ENCODE measurements at places on chromosomes 6 and 20.

- ATAC-seq = no peak
These were observed 109.5 kb upstream of the CD93 start for GRCh38 chr20:23195636-23196035.

DNA sequence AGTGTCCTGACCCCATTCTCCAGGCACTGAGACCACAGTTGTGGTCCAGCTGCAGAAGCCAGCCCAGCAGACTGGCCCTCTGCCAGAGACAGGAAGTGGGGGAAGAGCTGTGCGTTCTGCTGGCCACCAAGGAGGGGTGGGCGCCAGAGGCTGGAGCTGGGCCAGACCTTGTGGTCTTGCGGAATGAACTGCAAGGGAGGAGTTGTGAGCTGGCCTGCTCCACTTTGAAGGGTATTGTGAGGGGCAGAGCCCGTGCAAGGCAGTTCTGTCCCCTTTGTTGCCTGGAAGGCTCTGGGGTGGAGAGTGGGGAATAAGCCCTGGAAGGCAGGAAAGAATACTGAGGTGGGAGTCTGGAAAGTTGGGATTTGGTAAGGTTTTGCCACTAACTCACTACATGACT is 3.6 kb upstream of the MDFI start:
- no peak for ATAC-seq

GRCh38 chr6:159002432-159003155 is 2.6 kb upstream of the RSPH3 start:
- no peak for ATAC-seq

DNA sequence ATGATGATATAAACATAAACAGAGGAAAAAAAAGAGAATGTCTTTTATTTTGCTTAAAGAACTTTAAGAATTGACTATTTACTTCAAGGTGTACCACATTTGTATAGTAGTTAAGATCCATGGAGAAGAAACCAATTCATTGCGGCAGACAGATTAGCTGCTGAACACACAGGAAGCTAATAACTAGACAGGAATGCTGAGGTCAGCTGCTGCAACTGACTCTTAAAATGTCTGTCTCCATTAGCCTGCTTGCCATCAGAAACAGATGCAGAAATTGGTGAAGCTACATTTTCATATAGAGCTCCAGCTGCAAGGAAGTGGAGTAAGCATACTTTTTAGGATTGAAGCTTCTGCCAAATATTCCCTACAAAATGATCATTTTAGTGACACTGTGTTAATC is 939.5 kb downstream of the EPHA7 start:
- ATAC-seq = no peak

DNA sequence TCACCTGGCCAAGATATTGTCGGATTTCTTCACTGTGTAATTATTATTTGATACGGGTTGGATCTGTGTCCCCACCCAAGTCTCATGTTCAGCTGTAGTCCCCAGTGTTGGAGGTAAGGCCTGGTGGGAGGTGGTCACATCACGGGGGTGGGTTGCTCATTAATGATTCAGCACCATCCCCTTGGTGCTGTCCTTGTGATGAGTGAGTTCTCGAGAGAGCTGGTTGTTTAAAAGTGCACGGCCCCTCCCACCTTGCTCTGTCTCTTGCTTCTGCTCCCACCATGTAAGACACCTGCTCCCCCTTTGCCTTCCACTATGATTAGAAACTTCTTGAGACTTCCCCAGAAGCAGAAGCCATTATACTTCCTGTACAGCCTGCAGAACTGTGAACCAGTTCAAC is 173.9 kb upstream of the PMEPA1 start:
- ATAC-seq = no peak

DNA sequence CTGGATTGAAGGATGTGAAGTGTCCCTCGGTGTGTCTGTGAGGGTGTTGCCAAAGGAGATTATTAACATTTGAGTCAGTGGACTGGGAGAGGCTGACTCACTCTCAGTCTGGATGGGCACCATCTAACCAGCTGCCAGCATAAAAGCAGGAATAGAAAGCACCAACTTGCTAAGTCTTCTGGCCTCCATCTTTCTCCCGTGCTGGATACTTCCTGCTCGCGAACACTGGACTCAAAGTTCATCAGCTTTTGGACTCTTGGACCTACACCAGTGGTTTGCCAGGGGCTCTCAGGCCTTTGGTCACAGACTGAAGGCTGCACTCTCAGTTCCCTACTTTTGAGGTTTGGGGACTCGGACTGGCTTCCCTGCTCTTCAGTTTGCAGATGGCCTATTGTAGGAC is 220.3 kb upstream of the LRFN2 start:
- ATAC-seq = no peak

GRCh38 chr20:61901392-61902220 is 164.1 kb downstream of the TAF4 start:
- ATAC-seq = no peak

DNA sequence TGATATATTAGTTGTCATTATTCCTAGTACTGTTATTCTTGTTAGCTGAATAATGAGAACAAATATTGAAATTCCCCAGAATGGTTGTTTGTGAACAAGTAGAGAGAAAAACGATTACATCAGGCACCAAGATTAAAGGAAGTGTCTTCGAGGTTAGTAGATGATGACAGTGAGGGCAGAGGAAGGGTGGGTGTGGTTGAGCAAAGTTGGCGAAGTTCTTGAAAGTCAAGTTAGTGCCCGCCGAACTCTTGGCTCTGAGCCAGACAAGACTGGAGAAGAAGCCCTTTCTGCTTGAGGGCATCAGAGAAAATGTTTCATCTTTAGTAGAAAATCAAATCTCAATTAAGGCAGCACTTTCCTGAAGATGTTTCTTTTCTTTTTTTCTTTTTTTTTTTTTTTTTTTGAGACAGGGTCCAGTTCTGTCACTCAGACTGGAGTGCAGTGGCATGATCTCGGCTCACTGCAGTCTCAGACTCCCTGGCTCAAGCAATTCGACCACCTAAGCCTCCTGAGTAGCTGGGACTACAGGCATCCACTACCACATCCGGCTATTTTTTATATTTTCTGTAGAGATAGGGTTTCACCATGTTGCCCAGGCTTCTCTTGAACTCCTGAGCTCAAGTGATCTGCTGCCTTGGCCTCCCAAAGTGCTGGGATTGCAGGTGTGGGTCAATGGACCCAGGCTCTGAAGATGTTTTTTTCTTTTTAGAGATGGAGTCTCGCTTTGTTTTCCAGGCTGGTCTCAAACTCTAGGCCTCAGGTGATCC is 77.1 kb downstream of the SGK1 start:
- ATAC-seq = peak; percentile 80

GRCh38 chr20:19981031-19981451 is 36.1 kb upstream of the NAA20 start:
- no peak for ATAC-seq

DNA sequence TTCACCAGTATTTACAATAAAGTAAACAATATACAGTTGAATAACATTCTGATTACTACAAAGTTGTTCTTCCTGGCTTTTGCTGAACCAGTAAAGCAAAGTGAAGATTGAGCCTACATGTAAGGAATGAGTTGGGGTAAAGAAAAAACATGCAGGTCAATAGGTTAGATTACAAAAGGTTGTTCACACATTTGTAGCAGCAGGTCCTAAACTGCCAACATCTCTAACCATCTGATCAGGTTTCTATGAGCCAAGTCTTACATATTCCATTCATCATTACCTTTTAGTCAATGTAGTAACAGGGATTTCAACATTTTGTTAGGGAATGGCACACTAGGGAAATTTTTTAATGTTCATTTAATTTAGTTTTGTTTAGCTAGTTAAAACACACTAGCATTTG is 9.3 kb upstream of the CALHM6 start:
- ATAC-seq = no peak

DNA sequence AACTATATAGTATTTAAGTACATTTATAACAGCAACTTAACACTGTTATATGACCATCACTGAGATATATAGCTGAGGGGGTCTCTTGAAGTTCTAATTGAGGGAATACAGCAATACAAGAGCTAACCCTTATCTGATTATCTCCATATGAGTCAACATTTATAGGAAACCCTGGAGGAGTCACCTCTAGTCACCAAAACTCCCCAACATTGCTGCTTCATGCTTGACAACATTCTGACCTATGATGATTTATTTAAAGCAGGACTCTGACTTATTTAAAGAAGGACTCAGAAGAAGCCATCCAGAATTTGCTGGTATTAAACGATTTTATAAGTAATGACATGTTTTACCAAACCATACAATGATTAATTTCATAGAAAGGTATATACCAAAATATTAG is 182.6 kb upstream of the NOX3 start:
- peak; percentile 68 for ATAC-seq

DNA sequence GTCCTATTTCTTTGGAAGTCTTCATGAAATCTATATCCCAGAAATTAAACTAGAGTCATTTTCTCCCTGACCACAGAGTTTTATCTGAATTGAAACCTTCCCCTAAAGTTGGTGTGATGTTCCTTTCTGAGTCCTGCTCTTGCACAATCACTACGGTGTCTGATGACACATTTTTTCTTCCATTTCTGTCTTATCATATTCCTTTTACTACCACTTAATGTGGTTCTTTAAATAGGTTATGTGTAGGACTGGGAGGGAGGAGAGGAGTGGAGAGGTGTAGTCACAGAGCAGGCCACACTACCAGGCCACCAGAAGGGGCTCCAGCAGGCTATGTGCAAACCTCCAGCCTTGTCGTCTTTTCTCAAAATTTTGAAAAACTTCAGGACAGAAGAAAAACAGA is 39.7 kb upstream of the ATXN1 start:
- ATAC-seq = no peak

DNA sequence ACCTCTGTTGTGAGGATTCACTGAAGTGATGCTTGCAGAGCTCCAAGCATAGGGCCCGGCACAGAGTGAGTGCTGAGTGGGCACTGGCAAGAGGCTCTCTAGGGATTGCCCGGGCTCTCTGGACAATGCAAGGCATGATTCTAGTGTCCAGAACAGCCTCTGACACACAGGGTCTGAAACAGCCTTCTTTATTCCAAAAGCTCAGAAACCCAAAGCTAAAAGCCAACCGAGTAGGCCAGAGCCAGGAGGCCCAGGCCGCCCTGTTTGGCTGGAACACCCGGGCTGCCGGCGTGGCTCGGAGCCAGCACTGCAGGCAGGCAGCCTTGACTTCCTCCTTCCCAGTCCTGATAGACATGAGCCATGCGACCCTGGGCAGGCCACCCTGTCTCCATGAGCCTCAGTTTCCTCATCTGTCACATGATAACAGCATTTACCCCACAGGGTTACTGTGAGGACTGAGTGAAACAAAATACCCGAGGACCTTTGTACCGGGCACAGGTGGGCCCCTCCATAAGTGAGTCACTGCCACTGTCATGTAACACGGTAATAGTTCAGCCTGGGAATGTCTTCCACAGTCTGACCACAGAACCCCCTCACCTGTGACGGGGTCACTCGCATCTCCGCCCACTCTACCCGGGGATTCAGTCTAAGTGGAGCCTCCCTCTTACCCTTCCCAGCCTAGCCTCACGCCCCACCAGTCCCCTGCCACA is 51.5 kb downstream of the PTPRT start:
- no peak for ATAC-seq

DNA sequence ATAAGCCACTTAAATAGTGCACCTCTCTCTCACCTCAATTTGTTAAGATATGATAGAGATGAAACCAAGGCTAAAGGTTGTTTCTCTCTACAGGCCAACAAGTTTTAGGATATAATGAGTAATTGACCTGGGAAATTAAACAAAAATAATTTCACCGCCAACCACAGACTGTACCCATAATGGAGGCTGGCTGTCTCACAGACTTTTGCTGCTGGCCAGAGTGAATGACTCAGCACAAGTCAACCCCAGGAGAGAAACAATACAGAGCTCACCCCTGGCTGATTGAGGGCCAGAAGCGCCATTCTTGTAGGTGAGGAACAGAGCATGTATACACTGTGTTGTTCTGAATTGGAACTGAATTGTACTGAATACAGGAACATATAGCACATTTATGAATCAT is 99.9 kb downstream of the CAP2 start:
- ATAC-seq = no peak

- no peak for ATAC-seq
These were observed 44.6 kb downstream of the STXBP5 start for GRCh38 chr6:147248859-147249258.

- no peak for ATAC-seq
These were observed 199.3 kb downstream of the BACH2 start for GRCh38 chr6:90097356-90097755.

GRCh38 chr6:123062670-123063069 is 66.6 kb downstream of the CLVS2 start:
- no peak for ATAC-seq

DNA sequence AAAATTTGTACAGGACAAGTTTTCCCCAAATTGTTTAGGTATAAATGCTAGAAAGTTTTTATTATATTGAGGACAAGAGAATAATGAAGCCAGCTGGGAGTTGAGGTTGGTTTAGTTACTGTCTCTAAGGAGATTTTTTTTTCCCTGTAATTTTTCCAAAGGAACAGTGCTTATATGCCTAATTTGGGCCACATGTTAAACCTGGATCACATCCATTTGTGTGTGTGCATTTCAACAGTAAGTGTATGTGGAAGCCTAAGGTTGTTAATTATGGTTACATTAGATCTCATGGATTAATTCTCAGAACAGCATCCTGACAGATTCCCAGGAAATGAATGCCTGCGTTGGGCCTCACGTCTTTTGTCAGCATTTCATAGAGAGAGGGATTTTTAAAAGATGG is 4.5 kb downstream of the IGF2R start:
- no peak for ATAC-seq

DNA sequence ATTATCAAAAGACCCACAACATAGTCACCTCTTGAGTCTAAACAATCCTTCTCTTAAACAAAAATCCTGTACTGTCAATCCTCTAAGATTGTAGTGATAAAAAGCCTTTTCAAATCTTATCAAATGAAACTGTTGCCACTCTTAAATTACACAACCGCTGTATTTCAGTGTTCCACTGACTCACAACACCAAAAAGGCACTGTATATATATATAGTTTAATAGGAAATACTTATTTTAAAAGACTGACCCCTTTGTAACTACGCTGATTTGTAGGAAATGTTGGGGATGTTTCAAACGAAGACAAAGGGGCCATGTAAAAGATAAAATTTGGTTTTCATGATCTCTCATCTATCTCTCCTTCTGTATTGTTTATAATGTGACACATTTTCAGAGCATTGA is 14.1 kb downstream of the CPNE1 start:
- ATAC-seq = no peak

GRCh38 chr20:63782051-63782471 is 42.5 kb downstream of the SLC2A4RG start:
- peak; percentile 67 for ATAC-seq

GRCh38 chr6:79625746-79626145 is 5.4 kb upstream of the SH3BGRL2 start:
- ATAC-seq = no peak

GRCh38 chr20:54004445-54004844 is 65.9 kb downstream of the BCAS1 start:
- ATAC-seq = peak; percentile 78

DNA sequence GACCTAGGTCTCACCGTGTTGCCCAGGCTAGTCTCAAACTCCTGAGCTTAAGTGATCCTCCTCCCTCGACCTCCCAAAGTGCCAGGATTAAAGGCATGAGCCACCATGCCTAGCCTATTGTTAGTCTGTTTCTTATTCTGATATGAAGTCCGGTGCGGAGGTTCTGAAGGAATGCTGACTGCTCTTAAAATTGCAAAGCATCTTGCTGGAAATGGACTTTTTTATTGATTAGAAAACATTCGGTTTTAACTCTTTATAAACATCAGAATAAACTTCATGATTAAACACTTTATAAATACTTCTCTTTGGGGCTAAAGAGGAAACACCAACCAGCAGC is 3.2 kb downstream of the TNFAIP3 start:
- ATAC-seq = no peak

GRCh38 chr6:4698901-4699659 is 77.1 kb upstream of the CDYL start:
- ATAC-seq = no peak

Data from activated CD4-positive, CD25-positive, alpha-beta regulatory T cell treated with anti-CD3 and anti-CD28 coated beads, Interleukin-2, amount 50 U/mL, for 24 hours (primary cell).